ENCODE measurements at places on chromosomes 11 and 22.

- DNase-seq = no peak
Observed at GRCh38 chr11:66287211-66287888, 1.6 kb downstream of the YIF1A start.

DNA sequence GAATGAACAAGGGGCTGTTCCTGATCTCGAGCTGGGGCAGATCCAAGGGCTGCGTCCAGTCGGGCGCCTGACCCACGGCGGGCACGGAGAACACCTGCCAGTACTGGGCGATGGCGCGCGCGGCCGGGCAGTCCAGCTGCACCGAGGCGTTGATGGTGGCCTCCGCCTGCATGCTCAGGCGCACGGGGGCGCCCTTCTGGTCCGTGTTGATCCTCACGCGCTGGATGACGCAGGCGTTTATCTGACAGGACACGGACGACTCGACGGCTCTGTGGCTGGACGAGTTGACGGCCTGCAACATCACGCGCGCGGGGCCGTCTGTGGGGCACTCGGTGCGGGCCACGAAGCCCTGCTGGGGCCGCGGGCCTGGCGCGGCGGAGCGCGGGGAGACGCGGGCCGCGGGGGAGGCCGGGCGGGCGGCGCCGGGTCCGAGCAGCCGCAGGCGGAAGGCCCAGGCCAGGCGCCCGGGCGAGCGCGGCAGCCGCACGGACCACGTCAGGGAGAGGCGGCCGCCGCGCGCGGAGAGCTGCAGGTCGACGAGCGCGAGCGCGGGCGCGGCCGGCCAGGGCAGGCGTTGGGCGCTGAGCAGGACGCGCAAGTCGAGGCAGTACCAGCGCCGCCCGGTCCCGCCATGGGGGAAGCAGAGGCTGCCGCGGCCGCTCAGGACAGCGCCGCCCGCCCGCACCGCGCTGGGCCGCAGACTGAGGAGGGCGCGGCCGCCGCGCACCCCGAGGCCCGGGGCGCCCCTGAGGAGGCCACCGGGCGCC, 511 bp downstream of the PKDREJ start:
- peak; percentile 46 for DNase-seq

GRCh38 chr22:22554587-22555284, 4.3 kb downstream of the PRAME start:
- DNase-seq = no peak

- DNase-seq = no peak
Observed at GRCh38 chr11:44906649-44907048, 44.0 kb downstream of the TP53I11 start.

GRCh38 chr22:26536056-26536761, 23.9 kb upstream of the TFIP11 start:
- DNase-seq = no peak

DNA sequence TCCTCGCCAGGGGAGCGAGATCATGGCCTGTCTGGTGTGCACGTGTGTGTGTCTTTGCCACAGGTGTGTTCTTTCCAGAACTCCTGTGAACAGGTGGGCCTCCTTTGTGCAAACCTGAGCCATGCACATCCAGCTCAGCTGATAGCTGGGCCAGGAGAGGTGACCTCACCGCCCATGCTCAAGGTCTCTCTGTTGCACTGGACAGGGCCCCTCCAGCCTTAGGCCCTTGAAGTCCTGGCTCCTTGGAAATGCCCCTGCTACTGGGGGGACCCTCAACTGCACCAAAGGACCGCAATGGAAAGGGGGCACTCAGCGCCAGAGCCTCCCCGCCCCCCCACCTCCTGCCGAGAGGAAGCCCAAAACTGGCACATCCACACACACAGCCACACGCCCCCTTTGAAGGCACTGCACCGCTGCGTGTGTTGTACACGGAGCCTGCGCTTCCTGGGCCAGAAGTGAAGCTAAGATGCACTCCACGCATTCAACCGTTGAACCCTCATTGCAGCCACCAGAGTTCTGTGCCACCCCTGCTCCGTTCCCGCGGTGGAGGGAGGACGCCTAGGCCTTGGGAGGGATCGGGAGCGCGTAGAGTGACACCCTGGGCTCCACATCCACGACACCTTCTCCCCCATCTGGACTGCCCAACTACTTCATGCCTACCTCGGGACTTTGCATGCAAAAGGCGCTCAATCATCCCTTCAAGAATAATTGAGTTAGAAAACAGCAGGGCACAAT, 16.4 kb upstream of the IL2RB start:
- no peak for DNase-seq
